ENCODE measurements at places on chromosomes 7 and 10.

DNA sequence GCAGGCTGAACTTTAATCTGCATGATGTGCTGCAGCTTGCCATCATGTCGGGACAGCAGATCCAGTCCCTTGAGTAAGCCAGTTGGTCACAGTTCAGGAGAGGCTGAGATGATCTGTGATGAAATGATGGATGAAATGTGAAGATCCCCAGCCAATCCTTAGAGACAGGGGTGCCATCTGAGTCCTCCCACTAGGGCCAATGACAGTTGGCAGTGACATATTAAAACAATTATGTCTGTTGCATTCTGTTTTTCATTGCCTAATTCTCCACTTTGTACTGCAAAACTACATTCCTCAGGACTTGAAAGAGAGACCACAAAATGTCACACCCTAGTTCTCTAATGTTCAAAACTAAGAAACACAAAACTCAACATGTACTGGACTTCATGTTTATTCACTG is 66.3 kb upstream of the CAV2 start:
- DNase-seq = peak; percentile 50

DNA sequence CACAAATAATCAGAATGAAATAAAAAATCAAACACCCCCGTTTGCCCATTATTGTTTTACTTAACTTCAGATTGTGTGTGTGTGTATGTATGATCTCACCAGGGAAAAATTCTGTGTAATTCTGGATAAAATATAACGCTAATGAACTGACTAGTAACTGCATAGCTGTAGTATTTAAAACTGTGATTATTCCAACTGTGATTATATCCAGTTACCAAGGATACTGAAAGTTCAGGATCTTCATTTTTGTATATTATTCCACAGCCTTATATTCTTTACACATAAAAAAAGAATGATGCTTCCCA is 2.9 kb downstream of the TWIST1 start:
- DNase-seq = no peak

- no peak for DNase-seq
These were observed 272.7 kb downstream of the BICC1 start for GRCh38 chr10:58785354-58785753.

- DNase-seq = no peak
These were observed 121.4 kb upstream of the PHYHIPL start for GRCh38 chr10:59055045-59055444.

GRCh38 chr7:119959811-119960210 is 313.2 kb upstream of the KCND2 start:
- no peak for DNase-seq

DNA sequence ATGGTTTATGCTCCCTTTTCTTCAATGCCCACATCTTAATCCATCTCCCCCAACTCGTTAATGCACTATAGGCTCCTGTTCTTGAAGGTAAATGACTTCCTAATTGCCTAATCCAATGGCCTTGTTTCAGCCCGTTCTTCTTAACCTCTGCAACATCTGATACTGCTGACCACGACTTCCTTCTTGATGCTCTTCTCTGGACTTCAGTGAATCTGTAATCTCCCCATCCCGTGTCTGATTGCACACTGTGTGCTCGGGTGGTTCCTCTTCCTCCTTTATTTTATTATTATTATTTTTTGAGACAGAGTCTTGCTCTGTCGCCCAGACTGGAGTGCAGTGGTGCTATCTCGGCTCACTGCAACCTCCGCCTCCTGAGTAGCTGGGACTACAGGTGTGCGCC is 58.9 kb downstream of the HIPK2 start:
- DNase-seq = no peak

DNA sequence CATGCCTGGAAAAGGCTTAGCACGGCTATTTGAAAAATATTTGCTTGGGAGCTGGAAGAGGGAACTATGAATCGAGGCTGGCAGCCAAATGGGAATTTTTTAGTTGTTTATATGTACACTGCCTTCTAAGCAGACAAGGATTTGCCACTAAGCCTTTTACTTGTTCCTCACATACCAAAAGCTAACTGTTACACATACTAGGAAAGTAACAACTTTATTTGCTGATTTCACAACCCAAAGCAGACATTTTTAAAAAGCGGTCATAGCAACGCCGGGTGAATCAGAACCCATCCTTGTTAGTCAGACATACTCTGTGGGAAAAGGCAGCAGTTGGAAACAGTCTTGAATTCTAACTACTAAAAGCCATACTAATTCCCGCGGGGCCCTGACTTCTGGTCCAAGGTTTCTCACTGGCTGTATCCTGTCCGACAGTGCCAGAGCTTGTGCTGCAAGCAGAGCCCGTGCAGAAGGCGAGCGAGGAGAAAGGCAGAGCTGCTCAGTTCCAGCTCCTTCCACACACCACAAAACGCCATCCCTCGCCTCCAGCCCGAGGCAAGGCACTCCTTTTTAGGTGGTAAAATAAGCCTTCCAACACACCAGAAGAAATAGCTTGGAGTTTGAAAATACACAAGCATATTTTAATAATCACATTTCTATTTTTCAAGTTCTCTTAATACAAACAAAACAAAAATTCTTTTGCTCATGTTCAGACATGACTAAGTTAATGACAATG is 89.2 kb downstream of the RNF216 start:
- DNase-seq = peak; percentile 82
